Stimulated activated CD4-positive, alpha-beta T cell treated with anti-CD3 and anti-CD28 coated beads, Interleukin-1b, Interleukin-23, amount 100 ng/mL, for 1 hour (primary cell): ENCODE measurements at places on chromosomes 12 and 14.

DNA sequence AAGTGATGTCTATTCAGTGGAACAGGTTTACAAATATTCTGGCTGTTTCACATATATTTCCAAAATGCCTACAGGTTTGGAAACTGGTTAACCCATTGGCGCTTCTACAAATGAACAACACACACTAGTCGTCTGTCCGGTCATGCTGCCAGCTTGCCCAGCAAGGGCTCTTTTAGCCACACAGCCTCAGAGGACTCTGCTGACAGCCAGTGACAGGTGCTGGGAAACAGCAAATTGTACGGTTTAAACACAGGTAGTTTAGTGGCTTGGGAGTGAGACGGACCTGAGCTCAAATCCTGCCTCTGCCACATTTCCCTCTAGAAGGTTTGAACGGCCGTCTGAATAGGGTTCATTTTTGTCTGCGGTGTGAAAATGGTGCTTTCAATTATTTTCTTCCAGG is 53.8 kb downstream of the MOK start:
- no peak for DNase-seq

GRCh38 chr14:92451245-92451644 is 62.3 kb upstream of the RIN3 start:
- DNase-seq: no peak

GRCh38 chr12:6824085-6824775 is 2.6 kb downstream of the GPR162 start:
- DNase-seq: no peak

DNA sequence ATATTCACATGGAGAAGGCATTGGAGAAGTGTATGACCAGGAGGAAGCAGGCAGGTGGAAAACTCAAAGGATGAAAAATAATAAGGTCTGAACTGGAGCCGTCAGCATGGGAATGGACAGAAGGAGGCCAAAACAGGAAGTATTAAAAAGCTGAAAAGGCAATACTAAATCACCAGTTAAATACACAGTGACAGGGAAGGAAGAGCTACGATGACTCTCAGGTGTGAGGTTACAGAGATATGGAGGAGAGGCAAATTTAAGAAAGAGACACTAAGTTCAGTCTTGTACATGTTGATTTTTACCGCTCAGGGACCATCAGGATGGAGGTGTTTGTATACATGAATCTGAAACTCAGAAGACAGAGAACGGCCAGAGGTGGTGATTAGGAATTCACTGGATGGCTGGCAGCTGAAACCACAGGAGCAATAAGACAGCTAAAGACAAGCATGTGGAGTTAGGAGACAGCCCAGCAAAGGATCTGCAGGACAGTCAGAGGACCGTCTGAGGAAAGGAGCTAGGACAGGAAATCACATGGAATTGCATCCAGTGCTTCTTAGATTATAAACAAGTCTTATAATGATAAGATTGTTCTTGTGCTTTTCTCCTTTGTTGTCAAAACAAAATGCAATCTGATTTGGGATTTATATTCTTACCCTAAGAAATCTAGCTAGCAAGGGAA is 33.9 kb upstream of the CDKN3 start:
- no peak for DNase-seq

DNA sequence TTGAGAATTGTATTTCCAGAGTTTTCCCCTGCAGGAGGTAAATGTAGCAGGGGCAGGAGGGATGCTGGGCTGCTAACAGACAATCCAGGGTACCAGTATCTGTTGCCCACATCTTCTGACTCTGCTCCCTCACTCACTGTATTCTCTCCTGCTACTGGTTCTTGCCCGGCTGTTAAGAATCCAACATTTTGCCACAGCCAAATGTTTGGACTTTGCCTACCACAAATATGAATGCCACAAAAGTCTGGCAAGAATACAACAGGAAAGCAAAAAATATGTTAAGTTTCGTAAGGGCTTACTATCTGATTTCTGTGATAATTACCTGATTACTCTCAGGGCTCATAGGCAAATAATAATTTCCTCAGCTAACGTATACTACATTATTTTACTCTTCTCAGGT is 160.0 kb downstream of the BCAT1 start:
- no peak for DNase-seq

GRCh38 chr12:132216354-132216987 is 72.2 kb downstream of the NOC4L start:
- DNase-seq: no peak

DNA sequence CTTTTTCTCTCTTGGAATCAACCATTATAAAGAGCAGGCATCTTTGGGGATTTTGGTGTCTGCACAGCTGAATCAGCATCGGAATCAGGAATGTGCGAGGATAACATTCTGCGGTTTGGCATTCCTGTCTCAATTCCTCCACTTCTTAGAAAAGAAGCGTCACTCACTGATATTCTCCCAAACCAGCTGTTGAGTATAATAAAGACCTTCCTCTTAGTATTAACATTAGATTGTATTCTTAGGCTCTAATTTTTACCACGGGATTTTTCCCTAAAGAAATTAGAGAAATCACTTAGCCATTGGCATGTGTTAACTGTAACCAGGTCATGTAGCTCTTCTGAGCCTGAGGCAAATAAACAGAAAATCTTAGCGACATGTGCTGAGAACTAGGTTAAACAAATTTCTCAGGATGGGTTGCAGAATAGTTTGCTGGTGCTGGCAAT is 128.7 kb downstream of the TMX1 start:
- no peak for DNase-seq

DNA sequence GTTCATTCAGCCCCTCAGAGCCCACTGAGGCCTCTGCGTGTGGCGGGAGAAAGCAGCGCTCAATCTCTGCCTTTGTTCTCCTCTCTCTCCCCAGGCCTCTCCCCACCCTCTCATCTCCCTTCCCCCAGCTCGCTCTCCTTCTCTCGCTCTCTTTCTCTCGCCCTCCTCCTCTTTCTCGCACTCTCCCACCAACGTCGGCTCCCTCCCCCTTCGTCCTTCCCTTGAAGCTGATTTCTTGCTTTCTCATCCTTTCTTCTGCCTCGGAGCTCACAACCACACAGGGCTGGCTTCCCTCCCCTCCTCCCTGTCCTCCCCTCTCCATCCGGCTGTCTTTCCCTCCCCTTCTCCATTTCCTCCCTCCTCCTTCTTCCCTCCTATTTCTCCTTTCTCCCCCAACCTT is 96.4 kb downstream of the LRRC74A start:
- no peak for DNase-seq
